PC-3 (cell line): ENCODE measurements at places on chromosomes 5 and 9.

DNA sequence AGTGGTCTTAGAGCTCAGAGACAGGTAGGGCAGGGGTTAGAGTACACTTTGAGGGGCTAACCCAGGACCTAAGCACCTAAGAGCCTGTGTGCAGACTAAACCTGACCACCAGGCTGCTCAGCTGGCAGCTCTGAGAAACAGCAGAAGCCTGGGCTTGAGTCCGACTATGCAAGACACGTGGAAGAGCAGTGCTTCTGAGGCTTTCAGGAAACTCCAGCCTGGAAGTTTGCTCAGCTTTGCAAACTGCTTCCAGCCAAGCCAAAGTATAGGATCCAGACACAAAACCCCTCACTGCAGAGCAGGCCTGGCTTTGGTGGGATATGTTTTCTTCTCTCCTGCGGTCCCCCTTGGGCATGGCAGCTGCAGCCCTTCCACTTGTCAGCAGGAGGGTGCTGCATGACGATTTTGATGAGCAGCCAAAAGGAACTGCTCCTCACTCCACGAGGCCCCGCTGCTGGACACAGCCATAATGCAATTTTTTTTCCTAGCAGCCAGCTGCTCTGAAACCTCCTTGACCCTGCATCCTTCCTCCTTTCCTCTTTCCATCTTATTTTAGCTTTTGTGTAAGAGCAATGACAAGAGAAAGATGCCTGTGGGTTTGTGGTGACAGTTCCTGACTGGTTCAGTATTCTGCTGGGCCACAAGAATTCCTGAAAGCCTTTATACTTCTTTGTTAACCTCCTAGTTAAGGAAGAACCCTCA is 123.1 kb downstream of the LIFR start:
- no peak for DNase-seq

DNA sequence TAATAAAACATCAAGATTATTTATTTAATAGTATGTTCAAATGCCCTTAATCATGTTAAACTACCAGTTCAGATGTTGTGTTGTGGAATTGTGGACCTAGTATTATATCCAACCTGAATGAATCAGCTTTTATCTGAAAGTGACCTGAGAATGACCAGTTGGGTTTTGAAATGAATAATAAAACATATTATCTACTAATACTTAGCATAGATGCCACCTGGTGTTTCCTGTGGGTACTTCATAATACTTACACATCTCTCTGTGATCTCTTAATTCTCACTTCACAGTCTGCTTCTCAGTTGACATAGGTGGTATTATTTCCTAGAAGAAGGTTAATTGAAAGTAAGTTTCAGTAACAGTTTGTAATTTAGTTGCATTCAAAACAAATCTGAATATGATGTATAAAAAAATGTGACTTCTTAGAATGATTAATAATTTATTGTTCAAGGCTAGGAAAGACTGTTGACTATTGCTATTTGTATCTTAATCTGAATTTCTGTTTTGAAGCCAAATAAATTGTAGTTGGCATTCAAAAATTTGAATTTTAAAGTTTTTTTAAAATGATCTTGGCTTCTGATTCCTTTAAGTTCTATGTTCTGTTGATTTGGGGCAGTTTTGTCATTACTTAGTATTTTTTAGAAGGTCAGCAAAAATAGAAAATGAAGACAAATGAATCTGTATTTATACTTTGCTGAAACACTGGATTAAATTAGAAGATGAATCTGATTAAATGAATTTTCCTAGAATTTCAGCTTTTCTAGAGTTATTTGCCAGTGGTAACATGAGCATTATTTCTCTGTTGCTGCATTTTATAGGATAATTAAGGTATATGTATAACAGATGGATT is 48.2 kb downstream of the KIF2A start:
- DNase-seq = peak; percentile 74

- DNase-seq = no peak
Measured at GRCh38 chr5:104050436-104050835, 487.8 kb upstream of the NUDT12 start.

GRCh38 chr5:73115399-73116051 is 4.8 kb upstream of the TMEM171 start:
- peak; percentile 74 for DNase-seq

DNA sequence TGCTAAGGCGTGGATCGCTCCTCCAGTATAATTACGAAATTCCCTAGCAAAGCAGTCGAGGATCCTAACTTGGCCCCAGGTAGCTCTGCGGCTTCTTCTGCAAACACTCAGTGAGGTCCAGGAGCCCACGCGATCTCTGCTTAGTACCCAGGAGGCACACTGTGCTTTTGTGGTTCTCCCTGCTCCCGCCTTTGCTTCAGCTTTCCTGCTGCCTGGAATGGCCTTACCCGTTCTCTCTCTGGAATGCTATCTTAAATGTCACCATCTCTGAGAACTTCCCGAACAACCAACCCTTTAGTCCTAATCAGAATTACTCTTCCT is 639 bp downstream of the INVS start:
- DNase-seq = no peak

DNA sequence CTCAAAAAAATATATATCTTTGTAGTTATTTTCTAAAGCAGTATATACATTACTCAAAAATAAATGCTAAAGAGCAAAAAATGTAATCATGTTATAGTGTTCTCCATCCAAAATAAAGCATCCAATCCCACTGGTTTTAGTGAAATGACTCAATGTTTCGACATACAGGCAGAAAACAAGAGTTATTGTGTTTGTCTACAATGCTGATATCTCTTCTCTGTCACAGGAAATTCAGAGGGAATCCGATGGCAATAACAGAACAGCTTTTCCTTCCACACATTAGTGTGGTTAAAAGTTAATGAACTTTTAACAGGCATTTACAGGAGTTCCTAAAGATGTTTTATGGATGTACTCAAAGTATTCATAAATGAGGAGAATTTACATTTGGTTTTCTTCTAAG is 12.0 kb downstream of the TTC33 start:
- DNase-seq = no peak

DNA sequence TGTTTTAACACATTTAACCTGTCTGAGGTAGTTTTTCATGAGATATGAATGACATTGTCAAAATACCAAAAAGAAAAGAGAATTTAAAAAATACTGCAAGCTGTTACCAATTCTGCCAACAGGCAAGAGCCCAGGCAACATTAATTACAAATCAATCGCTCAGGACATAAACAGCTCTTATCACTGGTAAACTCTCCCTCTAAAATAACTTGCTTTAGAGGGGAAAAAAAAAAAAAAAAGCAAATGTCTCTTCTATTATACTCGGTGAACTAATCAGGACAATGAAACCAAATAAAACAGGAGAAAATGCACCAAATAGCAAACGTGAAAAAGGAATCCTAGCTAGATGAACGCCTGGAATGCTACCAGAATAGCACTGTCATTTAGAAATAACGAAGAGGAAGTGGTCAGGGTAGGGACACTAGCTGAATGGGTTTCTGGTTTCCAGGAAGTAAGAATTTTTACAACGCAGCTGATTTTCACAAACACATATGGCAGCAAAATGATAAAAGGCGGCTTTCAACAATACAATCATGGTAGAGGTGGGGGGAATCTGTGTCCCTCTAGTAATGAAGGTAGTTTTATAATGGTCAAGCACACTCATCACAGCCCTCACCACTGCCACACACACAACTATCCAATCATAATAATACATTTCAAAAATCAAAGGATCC is 94.9 kb downstream of the DENND1A start:
- no peak for DNase-seq

- no peak for DNase-seq
Measured at GRCh38 chr5:1474183-1474839, 29.1 kb upstream of the SLC6A3 start.

DNA sequence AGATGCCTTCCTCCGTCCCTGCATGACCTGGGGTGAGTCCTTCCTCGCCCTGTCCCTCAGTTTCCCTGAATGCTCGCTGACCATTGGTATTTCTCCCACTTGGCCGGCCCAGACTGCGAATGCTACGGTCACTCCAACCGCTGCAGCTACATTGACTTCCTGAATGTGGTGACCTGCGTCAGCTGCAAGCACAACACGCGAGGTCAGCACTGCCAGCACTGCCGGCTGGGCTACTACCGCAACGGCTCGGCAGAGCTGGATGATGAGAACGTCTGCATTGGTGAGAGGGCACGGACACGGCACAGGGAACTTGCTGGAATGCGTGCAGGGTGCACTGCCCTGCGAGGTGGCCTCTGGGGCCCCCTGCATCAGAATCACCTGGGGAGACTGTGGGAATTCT is 77.1 kb downstream of the NTNG2 start:
- DNase-seq = no peak

GRCh38 chr5:67293226-67293625 is 96.6 kb upstream of the CD180 start:
- DNase-seq = no peak

GRCh38 chr5:179168664-179169063 is 108.5 kb downstream of the ZNF354C start:
- no peak for DNase-seq

- no peak for DNase-seq
Measured at GRCh38 chr5:54093861-54094260, 216.5 kb downstream of the ARL15 start.

DNA sequence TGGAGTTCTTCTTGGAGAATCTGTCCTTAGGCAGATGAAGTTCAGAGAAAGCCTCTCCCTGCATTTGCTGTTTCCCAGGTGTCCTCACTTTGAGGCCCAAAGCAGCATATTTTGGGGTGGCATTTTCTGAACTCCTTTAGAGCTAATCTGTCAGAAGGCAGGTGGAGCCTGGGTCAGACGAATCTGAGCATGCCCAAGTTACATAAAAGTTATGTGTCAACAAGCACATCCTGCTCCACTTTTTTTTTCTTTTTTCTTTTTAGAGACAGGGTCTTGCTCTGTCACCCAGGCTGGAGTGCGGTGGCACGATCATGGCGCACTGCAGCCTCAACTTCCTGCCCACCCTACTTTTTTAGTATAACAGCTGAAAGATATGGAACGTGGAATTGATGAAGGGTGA is 41.3 kb upstream of the HSPA9 start:
- no peak for DNase-seq

GRCh38 chr9:128091571-128091970 is 23.5 kb downstream of the SLC25A25 start:
- DNase-seq = no peak

DNA sequence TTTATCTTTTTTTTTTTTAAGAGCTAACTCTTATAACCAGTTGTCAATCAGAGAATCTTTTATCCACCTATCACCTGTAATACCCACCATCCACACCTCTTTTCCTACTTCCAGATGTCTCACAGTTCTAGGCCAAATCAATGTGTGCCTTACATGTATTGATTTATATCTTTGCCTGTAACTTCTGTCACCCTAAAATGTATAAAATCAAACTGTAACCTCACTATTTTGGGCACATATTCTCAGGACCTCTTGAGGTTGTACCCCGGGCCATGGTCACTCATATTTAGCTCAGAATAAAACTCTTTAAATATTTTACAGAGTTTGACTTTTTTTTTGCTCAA is 404.7 kb upstream of the RORB start:
- no peak for DNase-seq

GRCh38 chr5:109739741-109740728 is 50.3 kb downstream of the MAN2A1 start:
- DNase-seq = peak; percentile 39

GRCh38 chr9:87390361-87390760 is 107.3 kb upstream of the DAPK1 start:
- DNase-seq = no peak

GRCh38 chr5:88765171-88765570 is 117.8 kb downstream of the MEF2C start:
- DNase-seq = no peak

DNA sequence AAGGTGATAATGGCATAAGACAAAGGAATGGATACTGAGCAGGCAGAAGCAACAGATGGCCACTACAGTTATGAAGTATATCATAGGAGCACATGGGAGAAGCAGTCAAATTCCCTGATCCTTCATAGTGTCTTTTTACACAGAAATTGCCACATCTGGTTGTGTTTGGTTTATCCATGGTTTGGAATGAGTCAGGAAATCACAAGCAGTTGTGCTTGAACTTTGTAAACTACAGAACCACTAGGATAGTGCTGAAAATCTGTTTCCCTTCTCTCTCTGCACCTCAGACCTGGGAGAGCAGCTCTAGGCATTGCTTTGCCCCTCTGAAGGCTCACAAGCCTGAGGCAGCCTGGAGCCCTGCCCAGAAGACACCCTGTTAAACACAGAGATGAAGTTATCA is 134.0 kb downstream of the DMRT2 start:
- no peak for DNase-seq

- DNase-seq = no peak
Measured at GRCh38 chr9:11312966-11313365, 700.2 kb upstream of the PTPRD start.

DNA sequence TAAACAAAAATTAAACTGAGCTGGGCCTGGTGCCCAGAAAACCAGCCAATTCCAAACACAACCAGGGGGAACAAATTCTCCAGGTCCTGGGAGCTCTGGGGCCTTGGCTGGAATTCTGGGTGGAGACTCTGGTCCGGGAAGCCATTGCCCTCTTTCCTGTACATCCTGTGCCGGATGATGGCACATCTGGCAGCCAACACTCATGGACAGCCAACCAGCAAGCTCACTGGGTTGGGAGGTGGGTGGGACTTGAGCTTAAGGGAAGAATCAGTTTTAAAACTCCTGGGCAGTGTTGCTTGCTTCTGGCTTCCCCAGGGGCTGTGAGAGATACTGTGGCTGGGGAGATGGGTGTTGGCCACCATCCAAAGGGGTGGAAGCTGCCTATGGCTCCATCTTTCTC is 56.1 kb downstream of the PCDH1 start:
- no peak for DNase-seq

- no peak for DNase-seq
Measured at GRCh38 chr9:93645149-93645889, 68.9 kb downstream of the PHF2 start.

GRCh38 chr9:34463098-34463900 is 4.7 kb downstream of the DNAI1 start:
- DNase-seq = peak; percentile 83

GRCh38 chr5:32767948-32768467 is 56.9 kb downstream of the NPR3 start:
- DNase-seq = peak; percentile 99

GRCh38 chr5:95686651-95687050 is 3.9 kb upstream of the SPATA9 start:
- peak; percentile 26 for DNase-seq

DNA sequence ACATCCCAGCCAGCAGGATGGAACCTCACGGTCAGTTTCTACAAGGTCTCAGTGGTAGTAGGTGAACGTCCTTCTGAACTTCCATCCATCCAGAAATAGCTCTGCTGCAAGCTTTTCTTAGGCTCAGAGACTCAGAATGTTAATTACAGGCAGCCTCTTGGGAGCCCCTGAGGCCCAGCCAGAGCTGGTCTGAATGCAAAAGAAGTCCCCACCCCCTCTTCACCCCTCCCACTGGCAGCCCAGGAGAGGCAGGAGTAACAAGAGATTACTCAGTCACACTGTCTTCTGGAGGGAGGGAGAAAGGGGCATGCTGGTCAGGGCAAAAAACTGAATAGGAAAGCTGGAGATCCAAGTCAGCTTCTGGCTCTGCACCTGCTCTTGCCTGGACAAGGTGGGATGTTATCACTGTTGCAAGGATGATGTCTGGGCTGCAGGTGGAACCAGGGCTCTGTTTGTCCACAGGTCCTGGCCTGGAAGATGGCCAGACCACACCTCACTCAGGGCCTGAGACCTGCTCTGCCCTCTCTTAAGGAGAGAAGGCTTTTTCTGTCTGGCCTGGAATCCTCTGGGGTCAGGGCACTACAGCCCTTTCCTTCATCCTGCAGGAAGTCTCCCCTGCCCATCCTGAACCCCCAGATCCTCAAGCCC is 9.1 kb downstream of the ENHO start:
- peak; percentile 2 for DNase-seq
